ENCODE measurements at places on chromosomes 2 and 18.

DNA sequence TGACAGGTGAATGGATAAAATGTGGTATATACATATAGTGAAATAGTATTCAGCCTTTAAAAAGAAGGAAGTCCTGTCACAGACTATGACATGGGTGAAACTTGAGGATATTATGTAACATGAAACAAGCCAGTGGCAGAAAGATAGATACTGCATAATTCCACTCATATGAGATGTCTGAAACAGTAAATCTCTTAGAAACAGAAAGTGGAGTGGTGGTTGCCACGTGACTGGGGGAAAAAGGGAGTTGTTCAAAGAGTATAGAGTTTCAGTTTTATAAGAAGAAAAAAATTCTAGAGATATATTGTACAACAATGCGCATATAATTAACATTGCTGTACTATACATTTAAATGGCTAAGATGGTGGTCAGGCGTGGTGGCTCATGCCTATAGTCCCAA is 178.2 kb upstream of the ATP5MC3 start:
- no peak for DNase-seq

- DNase-seq = peak; percentile 89
Measured at GRCh38 chr2:216740557-216741222, 45.3 kb upstream of the IGFBP5 start.

DNA sequence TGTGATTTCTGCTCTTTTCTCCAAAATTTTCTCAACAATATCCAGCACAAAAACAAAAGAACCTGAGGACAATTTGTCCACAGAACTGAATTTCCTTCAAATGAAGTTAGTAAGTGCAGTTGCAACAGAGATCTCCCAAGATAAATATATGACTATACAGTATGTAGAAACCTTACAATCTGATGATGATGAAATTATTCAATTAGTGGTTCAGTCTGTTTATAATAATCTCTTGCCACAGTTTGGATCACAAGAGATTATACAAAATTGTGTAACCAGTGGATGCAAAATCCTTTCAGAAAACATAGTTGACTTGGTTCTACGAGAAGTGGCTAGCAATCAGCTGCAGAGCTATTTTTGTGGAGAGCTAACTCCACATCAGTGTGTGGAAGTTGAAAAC is 68.7 kb downstream of the FSIP2 start:
- DNase-seq = peak; percentile 46

GRCh38 chr2:217325816-217326215 is 466.0 kb upstream of the TNP1 start:
- DNase-seq = no peak

- no peak for DNase-seq
Measured at GRCh38 chr2:119696494-119697030, 17.6 kb downstream of the TMEM177 start.
